ENCODE measurements at places on chromosomes 7 and 10.

DNA sequence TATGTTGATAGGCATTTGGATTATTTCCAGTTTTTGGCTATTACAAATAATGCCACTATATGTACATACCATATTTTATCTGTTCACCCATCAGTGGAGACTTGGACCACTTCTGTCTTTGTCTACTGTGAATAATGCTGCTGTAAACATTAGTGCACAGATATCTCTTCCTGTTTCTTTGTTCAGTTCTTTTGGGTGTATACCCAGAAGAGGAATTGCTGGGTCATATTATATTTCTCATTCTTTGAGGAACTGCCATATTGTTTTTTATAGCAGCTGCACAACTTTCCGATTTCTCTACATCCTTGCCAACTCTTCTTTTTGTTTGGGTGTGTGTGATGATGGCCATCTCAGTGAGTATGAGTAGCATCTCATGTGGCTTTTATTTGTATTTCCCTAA, 218.0 kb downstream of the LRMDA start:
- no peak for DNase-seq

DNA sequence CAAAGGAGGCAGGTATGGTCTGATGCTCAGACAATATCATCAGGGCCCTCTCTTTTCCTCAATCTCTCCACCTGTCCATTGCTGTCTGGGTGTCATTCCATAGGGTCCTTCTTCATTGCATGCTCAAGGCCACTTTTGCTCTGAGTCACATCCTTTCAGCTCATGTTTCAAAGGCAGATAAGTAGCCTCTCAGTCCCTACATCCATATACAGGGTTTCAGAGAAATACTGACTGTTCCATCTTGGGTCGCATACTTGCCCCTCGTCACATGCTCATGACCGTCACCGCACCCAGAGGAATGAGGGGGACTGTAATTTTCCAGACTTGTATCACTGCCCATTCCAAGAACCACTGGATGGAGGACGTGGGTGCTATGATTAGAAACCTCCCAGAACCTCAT, 93.4 kb downstream of the FAM107B start:
- no peak for DNase-seq

- no peak for DNase-seq
Measured at GRCh38 chr10:103709341-103709920, 145.9 kb downstream of the SH3PXD2A start.

DNA sequence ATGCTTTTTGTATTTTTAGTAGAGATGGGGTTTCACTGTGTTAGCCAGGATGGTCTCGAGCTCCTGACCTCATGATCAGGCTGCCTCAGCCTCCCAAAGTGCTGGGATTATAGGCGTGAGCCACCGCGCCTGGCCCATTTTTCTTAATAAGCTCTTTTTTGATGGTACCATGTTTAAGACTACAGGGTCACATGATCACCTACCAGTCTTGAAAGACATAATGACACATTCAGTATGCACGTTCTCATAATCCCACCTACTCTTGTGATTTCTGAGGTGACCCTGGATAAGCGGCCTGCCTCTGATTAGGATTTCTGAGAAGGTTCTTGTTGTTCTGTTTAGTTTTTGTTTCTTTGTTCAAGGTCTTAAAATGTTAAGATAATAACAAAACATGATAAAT, 43.7 kb upstream of the PLXNA4 start:
- DNase-seq: no peak

- DNase-seq: no peak
Measured at GRCh38 chr7:98755138-98755898, 114.5 kb downstream of the TMEM130 start.

DNA sequence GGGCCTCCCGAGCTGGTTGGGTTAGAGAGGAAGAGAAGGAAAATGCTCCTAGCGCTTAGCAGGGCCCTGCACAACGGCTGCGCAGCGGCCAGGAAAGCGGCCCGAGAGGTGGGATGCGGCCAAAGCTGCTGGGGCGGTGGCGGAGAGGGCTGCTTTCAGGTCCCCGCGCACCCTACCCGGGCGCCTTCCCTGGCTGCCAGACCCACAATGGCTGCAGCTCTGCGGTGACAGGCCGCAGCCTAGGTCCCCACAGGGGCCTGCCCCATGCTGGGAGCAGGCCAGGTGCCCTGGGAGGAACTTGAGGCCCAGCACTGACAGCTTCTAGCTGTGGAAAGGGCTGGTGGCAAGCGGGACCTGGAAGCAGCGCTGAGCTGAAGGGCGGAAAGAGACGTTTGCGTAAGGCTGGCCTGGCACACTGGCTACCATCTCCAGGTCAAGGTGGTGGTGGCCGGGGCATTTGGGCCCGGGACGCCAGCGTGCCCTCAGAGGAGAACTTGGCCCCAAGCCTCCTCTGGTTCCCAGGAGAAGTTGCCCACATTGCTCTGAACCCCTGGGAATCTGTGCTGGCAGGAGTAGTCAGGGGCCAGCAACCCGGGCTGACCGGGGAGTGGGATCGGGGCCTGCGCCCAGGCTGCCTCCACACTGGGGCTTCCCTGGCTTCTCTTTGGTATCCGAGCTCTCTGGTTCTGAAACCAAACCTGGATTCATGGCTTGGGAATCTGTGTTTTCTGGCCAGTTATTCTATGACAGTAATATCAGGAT, 72.9 kb upstream of the ZNF804B start:
- DNase-seq: no peak

GRCh38 chr7:110839866-110840265, 251.1 kb upstream of the LRRN3 start:
- DNase-seq: peak; percentile 1

GRCh38 chr7:34904987-34905386, 132.3 kb downstream of the DPY19L1 start:
- no peak for DNase-seq

GRCh38 chr7:1558841-1559625, 3.0 kb upstream of the TMEM184A start:
- no peak for DNase-seq

- no peak for DNase-seq
Measured at GRCh38 chr7:116083796-116084195, 53.2 kb upstream of the TFEC start.

GRCh38 chr10:110398419-110399105, 93.8 kb upstream of the SMNDC1 start:
- DNase-seq: no peak

- no peak for DNase-seq
Measured at GRCh38 chr10:121485436-121486139, 112.7 kb downstream of the FGFR2 start.

GRCh38 chr7:5088906-5089305, 43.2 kb downstream of the RBAK start:
- DNase-seq: no peak

DNA sequence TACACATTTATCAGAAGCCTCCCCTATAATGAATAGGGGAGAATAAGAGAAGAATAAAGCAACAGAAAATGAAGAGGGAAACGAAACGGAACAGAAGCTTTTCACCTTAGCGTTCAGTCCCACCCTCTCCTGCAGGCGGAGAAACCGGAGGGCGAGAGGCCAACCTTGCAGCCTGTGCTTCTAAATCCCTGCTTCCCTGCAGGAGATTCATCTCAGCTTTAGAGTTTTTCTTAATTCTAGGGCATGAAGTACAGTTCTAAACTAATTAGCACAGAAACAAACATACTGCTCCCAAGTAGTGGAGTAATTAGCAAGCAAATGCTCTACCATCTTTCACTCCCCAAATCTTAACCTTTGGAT, 107.2 kb downstream of the CUBN start:
- no peak for DNase-seq

DNA sequence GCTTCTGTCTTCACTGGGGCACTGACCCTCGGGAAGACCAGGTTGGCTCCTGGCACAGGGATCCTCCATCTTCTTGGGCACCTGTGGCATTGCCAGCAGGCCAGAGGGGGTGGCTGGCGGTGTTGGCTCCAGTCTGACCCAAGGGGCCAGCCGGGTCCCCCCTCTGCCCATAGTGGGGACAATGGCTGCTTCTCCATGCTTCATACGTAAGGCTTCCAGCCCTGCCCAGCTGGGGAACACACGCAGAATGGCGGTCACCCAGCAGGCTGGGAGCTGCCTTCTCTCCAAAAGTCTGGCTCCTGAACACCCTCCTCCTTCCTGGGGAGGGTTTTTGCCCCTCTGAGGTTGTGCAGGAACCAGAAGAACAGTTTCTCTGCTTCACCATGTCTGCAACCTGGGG, 106.8 kb downstream of the NEURL1 start:
- no peak for DNase-seq

DNA sequence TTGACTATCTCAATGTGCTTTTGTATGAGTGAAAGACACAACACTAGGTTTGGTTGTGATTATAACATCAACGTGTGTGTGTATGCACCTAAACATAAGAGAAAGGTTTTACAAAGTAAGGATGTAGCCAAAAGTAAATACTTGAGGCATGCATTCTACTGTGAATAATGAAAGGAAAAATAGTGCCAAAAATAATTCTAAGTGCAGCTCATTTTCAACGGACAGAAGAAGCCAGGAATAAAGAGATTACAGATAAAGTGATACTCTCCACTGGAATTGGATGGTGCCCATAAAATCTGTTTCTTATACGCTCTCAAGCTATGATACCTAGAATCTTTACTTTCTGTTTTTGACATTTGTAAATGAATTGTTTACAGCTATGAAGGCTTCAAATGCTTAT, 135.0 kb upstream of the TMEM72 start:
- DNase-seq: no peak

DNA sequence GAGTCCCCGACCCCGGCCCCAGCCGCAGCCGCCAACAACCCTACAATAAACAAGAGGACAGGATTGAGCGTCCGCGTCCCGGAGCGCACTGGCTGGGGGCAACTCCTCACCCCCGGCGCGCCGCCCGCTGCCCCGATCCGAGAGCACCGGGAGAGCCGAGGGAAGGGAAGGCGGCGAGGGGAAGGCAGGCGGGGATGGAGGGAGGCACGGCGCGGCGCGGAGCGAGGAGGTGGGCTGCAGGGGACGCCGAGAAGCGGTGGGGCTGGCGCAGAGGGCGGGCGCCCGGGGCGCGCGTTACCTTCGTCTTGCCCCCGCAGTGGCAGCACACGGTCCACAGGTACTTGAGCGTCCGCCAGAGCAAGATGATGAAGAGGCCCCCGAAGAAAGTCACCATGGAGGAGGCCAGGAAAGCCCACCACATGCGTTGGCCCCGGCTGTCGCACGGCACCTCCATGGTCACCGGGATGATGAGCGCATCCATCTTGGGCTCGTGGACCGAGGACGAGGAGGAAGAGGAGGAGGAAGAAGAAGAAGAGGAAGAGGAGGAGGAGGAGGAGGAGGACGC, 559 bp downstream of the KCNMA1 start:
- DNase-seq: no peak

GRCh38 chr7:48376263-48376662, 205.0 kb downstream of the ABCA13 start:
- no peak for DNase-seq
